ENCODE measurements at places on chromosomes 7 and 10.

- DNase-seq, result no peak
Observed at GRCh38 chr10:86508217-86508616, 13.4 kb downstream of the WAPL start.

DNA sequence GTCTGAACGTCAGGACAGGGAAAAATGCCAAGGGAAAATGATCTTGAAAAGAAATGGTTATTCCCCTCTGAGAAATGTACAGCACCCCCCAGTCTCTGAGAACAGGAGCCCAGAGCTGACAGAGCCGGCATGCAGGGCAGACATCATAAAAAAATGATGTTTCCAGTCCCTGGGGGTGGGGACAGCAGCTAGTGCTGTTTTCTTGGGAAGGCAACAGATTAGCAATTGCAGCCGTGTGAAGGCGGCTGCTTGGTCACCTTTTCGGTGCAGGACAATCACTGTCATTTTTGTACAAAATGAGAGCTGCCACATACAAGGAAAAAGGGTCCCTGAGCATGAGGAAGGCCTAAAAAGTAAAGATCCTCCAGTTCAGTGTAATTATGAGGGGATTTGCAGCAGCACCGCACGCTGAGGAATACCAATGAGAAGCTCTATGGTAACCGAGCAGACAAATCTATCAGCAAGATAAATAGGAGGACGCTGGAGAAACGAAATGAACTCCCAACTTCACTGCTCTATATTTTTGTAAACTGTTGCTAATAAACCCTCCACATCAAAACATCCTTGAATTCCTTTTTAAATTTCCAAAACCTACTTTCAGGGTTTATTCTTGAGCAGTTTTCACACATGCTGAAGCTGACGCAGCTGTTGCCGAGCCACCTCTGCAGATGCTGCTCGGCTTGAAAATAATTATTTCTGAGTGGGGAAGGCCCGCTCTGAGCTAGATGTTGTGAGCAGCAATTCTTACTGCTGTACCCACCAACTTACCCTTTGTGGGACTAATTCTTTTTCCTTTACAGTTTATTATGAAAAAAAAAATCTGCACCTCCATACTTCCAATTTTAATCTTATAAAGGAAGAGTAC lies 98.2 kb upstream of the NEBL start:
- DNase-seq, result no peak

GRCh38 chr10:60611291-60611747 lies 167.0 kb upstream of the CDK1 start:
- peak; percentile 47 for DNase-seq

GRCh38 chr10:103915796-103916195 lies 2.2 kb downstream of the STN1 start:
- DNase-seq, result no peak

GRCh38 chr10:4062072-4062471 lies 277.1 kb upstream of the KLF6 start:
- DNase-seq, result peak; percentile 56

DNA sequence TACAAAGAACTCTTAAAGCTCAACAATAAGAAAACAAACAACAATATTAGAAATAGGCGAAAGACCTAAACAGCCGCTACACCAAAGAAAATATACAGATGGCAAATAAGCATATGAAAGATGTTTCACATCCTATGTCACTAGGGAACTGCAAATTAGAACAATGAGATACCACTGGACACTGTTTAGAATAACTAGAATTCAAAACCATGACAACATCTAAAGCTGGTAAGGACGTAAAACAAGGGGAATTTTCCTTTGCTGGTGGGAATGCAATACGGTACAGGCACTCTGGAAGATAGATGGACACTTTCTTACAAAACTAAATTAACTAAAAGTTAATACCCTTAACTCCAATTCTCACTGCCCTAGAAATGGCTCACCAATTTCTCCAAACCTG lies 44.5 kb downstream of the THSD7A start:
- DNase-seq, result no peak

All from AG10803 (cell line).